ENCODE measurements at places on chromosomes 2 and 18.

DNA sequence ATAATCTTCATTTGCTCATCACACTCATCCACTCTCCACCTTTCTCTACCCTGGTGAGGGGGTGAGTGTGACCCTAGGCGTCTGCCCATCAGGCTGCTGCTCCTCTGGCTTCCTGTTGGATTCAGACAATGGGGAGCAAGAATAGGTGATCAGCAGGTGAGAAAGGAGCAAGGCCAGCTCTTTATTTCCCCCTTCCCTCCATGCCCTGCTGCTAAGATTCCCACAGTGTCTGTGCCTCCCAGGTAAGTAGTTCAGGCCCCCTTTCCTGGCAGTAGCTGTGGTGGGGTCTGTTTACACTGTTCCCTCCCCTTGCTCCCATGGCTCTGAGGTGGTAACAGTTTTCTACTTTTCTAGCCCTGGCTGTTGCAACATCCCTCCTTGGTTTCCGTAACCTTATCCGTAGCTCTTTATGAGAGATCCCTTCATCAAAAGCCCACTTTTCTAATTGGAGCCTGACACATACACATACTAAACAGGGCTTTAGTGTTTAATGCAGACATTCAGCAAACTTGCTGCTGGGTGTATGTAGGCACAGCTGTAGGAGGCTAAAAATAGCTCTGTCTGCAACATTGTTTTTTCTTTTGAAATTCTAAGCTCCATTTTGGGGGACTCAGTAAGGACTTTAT, 27.5 kb downstream of the MAP2 start:
- DNase-seq, result no peak

GRCh38 chr2:232529806-232530547, 4.0 kb downstream of the CHRND start:
- DNase-seq, result no peak

DNA sequence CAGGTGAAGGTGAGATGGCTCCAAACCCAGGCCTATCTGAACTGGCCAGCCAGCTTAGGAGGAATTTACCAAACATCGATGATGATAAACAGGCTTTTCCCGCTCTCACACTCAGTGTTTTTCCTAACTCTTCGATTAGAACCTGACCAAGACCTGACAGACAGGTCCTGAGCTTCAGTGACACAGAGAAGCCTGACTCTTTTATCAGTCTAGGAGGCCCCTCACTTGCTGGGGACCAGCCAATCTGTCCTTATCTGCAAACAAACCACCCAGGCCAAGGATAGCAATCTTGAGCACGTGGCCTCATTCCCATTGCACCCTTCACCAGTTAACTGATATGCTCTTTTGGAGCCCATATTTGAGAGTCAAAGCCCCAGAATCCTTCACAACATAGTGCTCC, 1.9 kb upstream of the ITSN2 start:
- no peak for DNase-seq

DNA sequence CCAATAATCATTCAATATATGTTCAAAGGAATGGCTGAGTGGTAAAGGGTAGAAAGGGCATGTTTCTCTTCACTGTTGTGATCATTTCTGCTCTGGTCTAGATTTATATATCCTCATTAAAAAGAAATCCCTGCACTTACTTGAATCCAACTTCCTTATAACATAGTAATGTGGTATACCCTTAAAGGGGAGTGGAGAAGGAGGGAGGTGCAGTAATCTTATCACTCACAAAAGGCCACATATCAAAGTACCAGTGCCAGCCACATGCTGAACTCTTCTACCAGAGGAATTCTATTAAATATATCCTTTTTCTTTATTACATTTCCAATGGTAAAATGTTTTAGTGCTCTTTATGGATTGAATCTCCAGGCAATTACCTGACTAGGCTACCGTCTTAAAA, 3.3 kb downstream of the KATNAL2 start:
- DNase-seq, result no peak

DNA sequence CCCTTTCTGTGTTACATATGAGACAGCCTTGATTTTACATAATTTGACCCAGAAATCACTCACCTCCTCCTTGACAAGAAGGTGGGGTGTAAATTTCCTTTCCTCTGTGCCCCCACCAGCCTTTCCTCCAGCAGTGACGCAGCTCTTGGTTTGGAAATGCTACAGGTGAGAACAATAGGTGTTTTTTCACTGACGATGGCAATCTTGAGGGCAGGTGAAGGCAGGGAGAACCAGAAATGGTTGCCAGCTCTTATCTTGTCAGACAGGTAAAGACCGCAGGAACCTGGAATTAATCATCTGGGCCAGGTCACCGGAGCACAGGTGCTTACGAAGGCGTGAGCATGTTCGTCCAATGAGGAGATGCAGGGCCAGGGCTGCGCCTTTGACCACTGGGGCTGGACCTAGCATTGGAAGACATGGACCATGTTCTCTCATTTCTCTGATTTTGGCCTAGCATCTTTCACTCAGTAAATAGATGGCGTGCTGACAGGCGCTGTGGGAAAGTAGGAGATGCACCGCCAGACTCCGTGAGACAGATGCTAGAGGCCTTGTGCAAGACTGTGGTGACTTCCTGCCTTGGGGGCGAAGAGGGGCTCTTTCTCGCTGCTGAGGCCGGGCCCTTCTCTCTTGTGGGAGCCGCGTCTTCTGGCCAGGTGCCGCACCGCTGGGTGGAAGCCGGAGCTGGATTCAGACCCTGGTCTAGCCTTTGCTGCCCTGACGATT, 4.0 kb downstream of the CIDEA start:
- no peak for DNase-seq
